ENCODE measurements at places on chromosomes 3 and 15.

DNA sequence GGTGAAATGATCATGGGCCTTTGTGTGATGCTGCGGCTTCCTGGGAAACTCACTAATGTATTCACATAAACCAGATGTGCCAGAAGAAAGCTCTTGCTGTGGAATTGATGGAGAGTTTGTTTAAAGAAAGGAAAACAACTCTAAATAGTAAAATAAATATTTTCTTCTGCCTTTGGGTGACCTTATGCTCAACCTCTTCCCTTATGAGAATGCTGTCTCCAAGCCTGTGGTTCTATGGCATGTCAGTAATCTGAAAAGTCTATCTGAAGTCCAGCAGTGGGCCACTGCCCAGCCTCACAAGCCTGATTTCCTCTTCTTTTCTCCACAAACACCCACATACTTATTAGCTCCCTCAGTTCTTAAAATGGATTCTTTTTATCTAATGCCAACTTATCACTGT is 49.9 kb upstream of the PHLDB2 start:
- DNase-seq = no peak

GRCh38 chr3:157533298-157534070 is 30.3 kb upstream of the VEPH1 start:
- no peak for DNase-seq

DNA sequence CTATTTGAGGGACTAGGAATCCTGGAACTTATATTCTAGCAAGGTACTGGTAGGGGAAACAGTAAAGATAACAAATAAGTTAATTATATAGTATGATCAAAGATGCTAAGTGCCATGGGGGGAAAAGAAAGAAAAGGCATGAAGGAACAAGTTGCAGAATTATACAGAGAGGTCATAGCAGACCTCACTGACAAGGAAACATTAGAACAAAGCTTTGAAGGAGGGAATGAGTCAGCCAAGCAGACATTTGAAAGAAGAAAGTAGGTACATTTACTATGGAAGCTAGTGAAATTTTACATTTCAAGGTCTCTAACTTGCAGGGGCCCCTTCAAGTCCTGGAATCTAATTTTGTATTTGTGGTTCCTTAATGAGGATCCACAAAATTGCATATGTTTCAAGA is 57.2 kb upstream of the TIPARP start:
- no peak for DNase-seq

- DNase-seq = no peak
Observed at GRCh38 chr15:58179206-58179605, 41.0 kb downstream of the AQP9 start.

- DNase-seq = no peak
Observed at GRCh38 chr15:100924436-100924835, 5.3 kb downstream of the LRRK1 start.

- no peak for DNase-seq
Observed at GRCh38 chr3:27914199-27914598, 192.1 kb upstream of the EOMES start.

DNA sequence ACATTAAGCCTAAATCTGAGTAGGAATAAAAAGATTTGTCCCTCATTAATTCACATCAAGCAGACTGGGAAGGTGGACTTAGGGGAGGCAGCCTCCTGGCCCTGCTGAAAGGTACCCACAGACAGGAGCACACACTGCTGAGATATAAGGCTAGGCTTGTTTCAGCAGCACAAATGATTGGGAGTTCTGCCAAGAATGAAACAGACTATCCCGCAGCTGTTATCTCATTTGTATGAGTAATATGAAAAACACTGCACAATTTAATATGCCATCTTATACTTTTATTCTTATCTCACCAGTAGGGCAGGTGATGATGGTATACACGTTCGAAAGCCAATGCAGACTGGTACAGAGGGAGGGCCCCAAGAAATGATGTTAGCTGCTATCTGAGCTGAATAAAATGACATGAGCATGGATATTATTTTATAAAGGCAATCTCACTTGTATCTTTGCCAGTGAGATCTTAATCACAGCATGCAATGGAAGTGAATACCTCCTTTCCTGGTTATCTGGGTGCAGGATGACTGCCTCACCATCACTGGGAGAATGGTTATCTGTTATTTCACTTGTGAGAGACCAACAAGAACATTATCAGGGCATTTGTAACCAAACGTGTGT is 258.7 kb upstream of the PPP2R3A start:
- DNase-seq = no peak

Measured in Panc1 (cell line).